Activated T-cell treated with anti-CD3 and anti-CD28 coated beads, Interleukin-2, amount 50 U/mL, for 4 hours (primary cell): ENCODE measurements at places on chromosomes 11 and 22. TPM values are rescaled to one million over a fixed set of nuclear protein-coding genes. Genes with fewer than 3 reads are reported as not detected.

GRCh38 chr11:70317581-70318305 lies 47.3 kb downstream of the PPFIA1 start:
- DNase-seq, result no peak

DNA sequence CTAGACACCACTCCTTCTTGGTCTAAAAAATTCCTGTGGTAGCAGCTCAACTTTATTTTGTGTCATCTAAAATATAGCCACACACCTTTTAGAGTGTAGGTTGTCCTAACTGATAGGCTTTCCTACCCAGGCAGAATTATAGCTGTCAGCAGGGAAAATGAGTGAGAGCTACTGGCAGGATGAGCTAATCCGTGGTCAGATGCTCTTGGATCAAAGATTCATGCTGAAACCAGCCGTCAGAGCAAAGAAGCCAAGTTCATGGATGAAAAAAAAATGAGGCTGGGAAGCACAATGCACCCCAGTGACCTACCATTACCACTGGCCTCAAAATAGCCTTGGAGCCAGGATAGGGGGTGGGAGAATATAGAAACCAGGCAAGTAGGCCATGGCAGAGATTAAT lies 113.1 kb upstream of the BLID start:
- DNase-seq, result no peak

- no peak for DNase-seq
These were observed 145.9 kb downstream of the MN1 start for GRCh38 chr22:27655582-27656185.

DNA sequence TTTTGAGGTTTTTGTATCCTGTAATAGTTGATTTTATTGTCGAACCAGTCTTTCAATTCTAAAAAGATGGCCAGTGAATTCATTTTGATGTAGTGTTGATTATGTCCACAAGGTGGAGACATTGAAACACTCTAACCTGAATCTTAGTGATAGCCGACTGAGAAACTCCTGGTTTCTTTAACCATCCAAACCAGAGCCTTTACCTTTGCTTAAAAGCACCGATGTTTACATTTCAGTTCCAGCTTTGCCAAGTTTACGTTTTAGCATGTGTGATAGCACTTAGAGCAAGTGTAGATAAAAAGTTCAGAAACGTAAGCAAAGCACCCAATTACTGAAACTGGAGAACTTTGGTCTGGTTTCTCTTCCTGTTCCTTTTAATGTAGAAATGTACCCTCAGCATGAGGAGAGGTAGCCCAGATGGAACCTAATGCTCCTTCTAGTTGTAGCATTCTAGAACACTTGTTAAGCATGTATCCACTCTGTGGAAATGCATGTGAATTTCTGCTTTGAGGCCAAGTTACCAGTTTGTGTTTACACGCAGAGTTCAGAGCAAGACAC lies 208.6 kb downstream of the DBX1 start:
- DNase-seq, result no peak

GRCh38 chr11:104570078-104570701 lies 328.1 kb downstream of the CASP12 start:
- no peak for DNase-seq

GRCh38 chr11:10537600-10537999 lies 3.4 kb downstream of the RNF141 start:
- DNase-seq, result no peak

DNA sequence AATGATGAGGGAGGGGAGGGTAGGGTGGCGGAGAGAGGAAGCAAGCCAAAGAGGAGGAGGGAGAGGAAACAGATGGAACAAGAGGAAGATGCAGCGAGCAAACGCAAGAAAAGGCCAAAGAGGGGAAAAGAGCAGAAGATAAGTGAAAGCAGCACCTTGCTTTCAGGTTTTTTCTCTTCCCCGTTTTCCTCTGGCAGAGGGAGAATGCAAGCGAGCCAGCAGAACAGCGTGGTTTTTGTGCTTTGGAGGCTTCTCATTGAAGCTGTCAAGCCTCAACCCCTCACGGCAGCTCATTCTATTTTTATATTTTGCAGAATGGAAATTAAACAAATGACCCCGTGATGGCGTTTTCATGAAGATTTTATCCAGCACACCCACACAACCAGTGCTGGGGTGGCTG lies 67.1 kb upstream of the GRAMD1B start:
- DNase-seq, result no peak

- no peak for DNase-seq
These were observed 106.8 kb downstream of the MUC15 start for GRCh38 chr11:26465274-26465673.

The C22orf39 gene
- total RNA-seq, result 20.9 TPM

The CRACR2B gene
- 0.18 TPM for total RNA-seq
